ENCODE measurements at places on chromosomes 7 and 10. TPM values are rescaled to one million over a fixed set of nuclear protein-coding genes. Genes with fewer than 3 reads are reported as not detected.

Gene PTPRN2
- total RNA-seq: 0.31 TPM

Gene PDE1C
- total RNA-seq: not detected

Gene DKK1
- total RNA-seq: not detected

Gene ZNF727
- not detected for total RNA-seq

Gene VSIR
- 125 TPM for total RNA-seq

Gene CTAGE8
- total RNA-seq: 2.0 TPM

Gene LIPJ
- total RNA-seq: not detected

Gene FGL2
- total RNA-seq: 1.7 TPM

Measured in activated CD4-positive, alpha-beta T cell treated with anti-CD3 and anti-CD28 coated beads, Interleukin-2, amount 10 ng/mL, durations not matched to agents 24 days and 14 days (primary cell).